ENCODE measurements at places on chromosomes 4 and X.

- DNase-seq: no peak
Observed at GRCh38 chr4:42277291-42277690, 120.0 kb upstream of the SHISA3 start.

DNA sequence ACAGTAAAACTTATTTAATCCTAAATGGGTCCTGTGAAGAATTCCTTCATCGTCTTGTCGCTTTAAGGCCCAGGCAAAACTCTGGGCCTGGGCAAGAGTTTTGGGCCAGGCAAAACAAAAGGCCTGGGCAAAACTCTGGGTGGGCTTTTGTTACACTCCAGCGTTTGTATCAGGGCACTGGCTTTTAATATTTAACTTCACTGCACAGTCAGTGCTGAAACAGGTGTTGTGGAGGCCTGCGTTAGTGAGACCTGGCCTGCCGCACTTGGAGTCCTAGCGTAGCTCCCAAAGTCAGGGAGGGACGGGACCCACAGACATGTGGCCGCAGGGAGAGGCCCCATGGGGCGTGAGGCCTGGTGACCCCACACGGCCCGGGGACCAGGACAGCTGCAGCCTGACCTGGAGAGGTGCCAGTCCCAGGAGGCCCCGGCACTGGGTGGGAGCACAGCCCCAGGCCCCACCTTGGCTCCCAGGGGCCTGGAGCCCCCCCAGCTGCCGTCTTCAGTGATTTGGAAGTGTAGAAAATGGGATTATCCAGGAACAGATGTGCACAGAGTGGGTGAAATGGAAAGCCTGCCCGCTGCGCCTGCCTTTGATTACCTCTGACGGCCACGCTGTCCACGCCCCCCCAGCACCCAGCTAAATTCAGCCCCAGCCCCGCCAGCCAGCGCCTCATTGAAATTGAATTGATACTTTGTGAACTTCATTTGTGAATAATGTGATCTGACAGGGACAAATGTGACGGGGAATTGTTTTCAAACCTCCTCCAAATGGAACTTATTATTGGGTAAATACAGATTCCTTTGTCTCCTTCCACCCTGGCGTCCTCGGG is 132.9 kb upstream of the NKX1-1 start:
- no peak for DNase-seq

- peak; percentile 82 for DNase-seq
Observed at GRCh38 chr4:139651282-139652194, 14.1 kb upstream of the MGST2 start.

- no peak for DNase-seq
Observed at GRCh38 chr4:150149381-150149780, 71.1 kb downstream of the DCLK2 start.

GRCh38 chr4:59855630-59856352 is 1344.3 kb upstream of the ADGRL3 start:
- no peak for DNase-seq

DNA sequence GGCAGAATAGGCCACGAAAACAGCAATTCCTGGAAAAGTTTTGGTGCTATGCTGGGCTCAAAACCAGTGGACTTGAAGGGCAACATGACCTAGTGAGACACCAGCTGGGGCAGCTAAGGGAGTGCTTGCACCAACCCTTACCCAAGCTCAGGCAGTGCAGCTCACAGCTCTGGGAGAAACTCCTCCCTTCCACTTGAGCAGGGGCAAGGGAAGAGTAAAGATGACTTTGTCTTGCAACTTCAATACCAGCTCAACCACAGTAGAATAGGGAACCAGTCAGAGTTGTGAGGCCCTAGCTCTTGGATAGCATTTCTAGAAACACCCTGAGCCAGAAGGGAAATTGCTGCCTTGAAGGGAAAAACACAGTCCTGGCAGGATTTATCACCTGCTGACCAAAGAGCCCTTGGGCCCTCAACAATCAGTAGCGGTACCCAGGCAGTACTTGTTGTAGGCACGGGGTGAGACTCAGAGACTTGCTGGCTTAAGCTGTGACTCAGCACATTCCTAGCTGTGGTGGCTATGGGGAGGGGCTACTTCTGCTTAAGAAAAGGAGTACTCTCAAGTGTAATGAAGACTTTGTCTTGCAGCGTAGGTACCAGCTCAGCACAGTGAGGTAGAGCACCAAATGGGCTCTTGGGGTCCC is 19.7 kb upstream of the ABCG2 start:
- DNase-seq: no peak

GRCh38 chr4:183588169-183588675 is 70.8 kb downstream of the RWDD4 start:
- no peak for DNase-seq

DNA sequence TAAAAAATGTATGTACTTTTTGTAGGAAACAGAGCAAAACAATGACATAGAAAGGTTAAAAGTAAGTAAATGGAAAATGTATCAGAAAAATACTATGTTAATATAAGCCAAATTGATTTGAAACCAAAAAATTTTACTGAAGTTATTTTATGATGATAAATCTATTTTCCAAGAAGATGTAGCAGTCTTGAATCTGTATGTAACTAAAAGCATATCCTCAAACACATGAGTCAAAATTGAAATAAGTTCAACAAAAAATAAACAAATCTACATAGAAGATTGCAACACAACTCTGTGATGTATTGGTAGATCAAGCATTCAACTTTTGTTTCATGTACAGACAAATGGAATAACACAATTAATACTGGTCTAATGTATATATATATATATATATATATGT is 450.0 kb downstream of the SPRY1 start:
- no peak for DNase-seq

DNA sequence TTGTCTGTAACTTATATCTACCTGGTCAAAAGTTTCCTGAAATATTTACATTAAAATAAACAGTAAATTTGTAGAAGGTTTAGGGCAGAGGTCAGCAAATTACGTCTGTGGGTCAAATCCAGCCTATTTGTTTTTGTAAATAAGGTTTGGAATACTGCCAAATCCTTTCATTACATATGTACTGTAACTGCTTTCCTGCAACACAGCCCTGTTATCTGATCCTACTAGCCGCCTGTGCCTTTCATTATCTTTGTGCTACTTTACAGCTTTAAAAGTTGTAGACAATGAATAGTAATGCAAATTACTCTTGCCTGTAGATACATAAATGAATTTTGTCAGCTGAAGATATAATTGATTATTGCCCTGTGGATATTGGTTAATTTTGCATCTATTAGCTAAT is 369.6 kb upstream of the SLC7A11 start:
- DNase-seq: no peak

DNA sequence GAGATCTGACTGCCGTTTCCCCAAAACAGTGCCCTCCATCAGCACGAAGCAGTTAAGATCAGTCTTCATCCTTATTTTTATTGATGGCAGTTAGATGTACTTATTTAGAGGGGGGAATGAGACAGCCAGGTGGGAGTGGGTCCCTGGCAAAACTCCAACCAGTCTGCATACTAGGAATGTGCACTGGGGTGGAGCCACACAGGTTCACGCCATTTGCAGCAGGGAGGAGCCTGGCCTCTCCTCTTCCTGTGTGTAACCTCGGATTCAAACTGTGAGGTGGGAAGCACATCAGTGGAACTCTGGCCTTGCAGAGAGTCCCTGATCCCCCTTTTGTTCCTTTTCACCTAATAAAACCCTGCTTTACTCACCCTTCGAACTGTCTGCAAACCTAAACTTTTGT is 987.7 kb upstream of the GRIA3 start:
- no peak for DNase-seq

- no peak for DNase-seq
Observed at GRCh38 chr4:162364651-162365050, 200.9 kb upstream of the FSTL5 start.

- no peak for DNase-seq
Observed at GRCh38 chrX:1534301-1535168, 2.5 kb downstream of the P2RY8 start.

DNA sequence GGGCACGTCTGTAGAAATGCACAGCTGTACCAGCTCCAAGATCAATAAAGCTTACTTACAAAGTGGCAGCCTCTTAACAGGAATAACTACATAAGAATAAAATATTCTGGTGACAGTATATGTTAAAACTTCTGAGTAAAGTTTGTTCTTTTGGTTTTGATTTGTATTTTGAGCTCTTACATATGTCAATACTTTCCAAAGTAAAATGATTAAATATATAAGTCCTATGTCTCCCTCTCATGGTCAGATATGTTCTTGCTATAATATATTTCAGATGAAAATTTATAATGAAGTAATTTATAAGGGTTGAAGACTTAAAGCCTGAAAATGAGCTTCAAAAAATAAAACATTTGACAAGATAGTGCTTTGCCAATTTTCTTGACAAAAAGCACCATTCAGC is 254.4 kb downstream of the NPFFR2 start:
- DNase-seq: no peak

DNA sequence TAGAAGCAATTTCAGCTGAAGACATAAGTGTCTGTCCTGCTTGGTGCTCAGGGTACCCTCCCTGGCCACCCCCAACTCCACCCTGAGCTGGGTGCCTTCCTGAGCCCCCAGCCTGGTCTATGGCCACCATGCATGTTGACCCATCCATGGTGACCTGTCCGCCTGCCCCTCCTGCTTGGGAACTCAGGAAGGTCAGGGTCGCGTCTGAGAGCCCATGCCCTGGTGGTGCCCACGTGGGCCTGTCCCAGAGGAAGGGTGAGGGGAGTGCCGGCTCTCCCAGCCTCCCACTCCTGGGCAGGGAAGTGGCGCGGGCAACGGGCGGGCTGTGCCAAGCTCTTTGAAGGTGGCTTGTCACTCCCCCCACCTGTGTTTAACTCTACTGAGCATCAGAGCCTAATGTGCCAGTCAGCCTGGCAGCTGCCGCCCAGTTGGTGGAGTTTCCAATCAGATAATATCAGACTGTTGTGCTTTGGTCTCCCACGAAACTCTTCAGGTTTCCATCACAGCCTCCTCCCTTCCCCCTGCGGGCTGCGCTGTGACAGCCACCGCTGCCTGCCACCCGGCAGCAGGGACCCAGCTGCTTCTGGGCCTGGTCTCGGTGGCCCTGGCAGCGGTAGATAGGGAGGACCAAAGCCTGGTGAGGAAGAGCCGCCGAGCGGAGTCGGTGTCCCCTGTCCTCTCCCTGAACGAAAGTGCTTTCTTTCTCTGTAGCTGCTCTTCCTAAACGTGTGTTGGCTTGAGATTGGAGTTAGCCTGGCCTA is 4.8 kb downstream of the SH3BP2 start:
- no peak for DNase-seq

DNA sequence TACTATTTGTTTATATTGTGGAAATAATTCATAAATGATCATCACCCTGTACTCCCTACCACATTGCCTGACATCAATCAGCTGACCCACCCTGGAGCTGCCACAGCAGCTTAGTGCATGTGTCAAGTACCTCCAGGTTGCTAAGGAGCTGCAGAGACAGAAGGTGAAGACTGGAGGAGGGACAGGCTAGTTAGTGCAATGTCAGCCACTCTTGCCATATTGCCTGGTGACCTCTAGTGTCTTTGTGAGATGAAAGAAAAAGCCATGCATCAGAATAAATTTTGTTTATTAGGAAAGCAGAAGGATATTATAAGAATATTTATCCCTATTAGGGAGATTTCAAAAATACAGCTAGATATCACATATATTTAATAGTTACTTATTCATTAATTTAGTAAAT is 243.9 kb upstream of the FAT4 start:
- DNase-seq: no peak

DNA sequence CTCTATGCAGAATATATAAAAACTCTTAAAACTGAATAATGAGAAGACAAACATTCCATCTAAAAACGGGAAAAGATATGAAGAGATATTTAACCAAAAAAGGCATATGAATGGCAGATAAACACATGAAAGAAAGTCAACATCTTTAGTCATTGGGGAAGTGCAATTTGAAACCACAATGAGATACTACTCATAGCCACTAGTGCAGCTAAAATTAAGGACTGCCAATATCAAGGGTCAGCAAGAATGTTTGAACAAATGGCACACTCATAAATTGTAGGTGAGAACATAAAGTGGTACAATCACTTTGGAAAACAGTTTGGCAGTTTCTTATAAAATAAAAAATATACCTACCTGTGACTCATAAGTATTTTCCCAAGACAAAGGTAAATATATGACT is 534.9 kb upstream of the DIPK2B start:
- DNase-seq: no peak

GRCh38 chrX:120021927-120022326 is 55.6 kb downstream of the RHOXF2B start:
- no peak for DNase-seq

DNA sequence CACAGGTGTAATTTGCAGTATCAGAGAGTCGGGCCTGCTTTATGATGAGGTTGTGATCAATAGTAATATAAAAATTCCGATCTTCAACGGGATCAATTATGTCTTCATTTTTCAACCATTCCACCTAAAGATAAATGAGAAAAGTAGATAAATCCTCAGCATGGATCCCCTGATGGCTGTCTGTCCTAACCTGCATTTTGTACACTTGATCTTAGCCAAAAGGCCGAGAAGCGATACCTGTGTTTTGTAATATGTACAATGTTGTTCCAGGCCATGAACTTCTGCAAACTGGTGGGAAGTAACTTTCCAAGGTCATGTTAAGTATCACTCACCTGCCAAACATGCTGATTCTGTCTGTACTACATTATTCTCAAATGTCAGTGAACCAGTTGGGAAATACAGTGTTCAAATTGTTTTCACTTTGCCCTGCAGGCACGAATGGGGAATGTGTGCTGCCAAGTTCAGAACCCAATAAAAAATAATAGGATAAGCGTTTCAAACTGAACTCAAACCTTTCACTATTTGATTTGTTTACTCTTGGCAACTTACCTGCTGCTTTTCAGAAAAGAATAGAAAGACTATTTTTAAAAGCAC is 298.1 kb downstream of the UNC5C start:
- DNase-seq: no peak

GRCh38 chrX:88735835-88736234 is 11.2 kb upstream of the CPXCR1 start:
- DNase-seq: no peak

DNA sequence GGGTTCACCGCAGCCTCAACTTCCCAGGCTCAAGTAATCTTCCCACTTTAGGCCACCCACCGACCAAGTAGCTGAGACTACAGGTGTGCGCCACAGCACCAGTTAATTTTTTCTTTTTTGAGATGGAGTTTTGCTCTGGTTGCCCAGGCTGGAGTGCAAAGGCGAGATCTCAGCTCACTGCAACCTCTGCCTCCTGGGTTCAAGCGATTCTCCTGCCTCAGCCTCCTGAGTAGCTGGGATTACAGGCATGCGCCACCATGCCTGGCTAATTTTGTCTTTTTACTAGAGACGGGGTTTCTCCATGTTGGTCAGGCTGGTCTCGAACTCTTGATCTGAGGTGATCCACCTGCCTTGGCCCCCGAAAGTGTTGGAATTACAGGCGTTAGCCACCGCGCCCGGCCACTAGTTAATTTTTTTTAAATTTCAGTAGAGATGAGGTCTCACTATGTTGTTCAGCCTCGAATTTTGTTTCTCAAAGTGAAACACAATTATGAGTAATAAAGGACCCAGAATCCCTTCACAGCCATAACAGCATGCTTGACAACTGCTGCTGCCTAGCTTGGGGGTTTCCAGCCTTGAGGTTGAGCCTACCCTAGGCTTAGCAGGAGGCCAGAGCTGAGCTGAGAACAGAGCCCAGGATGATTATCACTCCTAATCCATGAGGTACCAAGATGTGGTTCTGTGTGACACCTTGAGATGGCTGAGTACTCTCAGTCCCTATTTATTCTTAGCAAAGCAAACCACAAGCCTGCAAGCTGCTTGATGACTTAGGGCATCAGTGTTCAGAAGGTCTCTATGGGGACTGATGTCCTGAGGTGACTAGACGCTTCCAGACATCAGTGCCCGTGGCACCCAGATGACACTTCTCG is 41.6 kb upstream of the NKRF start:
- no peak for DNase-seq

- DNase-seq: no peak
Observed at GRCh38 chr4:41525129-41525528, 12.8 kb upstream of the LIMCH1 start.
